ENCODE measurements at places on chromosomes 4 and X.

DNA sequence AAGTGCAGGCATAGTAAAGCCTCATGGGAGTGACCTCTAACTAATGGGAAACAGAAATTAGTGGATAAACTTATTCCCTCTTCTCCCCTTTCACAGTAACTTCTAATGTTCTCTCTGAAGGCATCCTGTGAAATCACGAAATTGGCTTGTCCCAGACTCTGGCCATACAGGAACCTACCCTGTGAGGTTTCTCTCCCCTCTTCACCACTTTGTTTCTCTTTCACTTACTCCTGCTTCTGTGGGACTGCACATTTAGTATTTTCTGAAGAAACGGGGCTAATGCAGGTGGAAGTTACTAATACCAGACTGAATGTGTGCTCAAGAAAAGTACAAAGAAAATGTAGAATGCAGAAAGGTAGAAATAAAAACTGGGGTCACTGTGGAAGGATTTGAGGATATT lies 20.0 kb downstream of the ZNF330 start:
- no peak for DNase-seq

DNA sequence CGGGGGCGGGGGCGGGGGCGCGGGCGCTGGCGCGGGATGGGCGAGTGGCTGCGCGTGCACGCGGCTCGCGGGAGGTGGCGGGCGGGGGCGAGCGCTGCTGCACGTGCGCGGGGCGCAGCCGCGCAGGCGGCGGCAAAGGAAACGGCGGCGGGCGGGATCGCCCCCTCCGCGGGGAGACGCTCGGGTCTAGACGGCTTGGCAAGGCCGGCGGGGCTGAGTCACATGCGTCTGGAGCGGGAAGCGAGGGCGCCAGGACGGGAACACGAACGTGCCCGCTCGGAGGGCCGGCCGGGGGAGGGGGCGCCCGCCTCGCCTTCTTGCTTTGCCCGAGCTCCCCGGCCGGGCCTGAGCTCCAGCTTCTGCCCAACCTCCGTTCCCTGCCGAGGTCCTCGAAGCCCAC lies 4.3 kb upstream of the HAUS7 start:
- peak; percentile 25 for DNase-seq

GRCh38 chrX:138986866-138987265 lies 275.3 kb upstream of the FGF13 start:
- DNase-seq = no peak

DNA sequence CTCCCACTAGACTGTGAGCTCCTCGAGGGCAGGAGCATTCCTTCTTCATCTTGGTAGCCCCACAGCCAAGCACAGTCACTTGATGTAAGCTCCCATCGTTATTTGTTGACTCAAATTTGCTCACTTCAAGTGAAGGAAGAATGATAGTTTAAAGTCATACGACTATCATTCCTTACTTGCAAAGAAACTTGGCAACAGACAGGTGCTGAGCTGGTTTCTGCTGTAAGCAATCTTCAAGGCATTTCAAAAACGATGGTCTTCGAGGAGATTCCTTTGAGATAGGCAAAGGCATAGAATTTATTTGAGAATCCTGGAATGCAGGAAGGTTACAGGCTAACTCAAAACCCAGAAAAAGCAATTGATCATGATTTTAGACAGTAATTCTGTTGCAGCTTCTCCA lies 64.8 kb downstream of the QDPR start:
- DNase-seq = no peak

GRCh38 chr4:151584101-151584500 lies 175.1 kb downstream of the FHIP1A start:
- no peak for DNase-seq

DNA sequence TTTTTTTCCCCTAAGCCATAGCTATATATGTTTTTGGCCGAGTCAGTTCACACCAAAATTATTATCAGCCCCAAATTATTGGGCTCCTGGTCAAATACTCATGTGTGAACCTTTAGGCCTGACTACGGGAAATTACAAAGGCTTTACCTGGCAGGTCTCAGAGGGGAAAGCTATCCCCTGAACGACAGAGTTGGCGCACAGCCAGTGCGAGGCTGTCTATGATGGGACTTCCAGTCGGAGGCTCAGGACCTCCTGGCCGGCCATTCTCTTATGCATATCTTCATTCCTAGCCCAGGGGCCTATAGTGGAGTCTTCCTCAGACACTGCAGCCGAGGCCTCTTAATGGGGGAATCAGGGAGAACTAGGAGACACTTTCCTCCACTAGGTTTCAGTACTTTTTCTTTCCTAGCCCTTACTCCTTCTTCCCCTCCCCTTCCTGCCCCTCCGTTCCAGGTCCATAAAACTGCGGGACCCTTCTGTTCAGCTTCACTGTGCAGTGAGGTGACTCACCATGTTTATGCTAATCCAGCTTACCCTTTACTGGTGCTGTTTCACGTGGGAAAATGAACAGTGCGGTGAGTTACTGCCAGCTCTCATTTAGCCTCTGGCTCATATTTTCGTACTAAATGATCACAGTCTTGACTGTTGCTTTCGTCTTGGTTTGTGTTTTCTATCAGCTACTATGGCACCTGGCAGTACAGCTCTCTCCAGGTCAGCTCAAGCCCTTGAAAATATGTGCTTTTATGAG lies 533.9 kb downstream of the FSTL5 start:
- no peak for DNase-seq

All from activated CD8-positive, alpha-beta memory T cell treated with anti-CD3 and anti-CD28 coated beads for 4 hours (primary cell).